A549 (cell line): ENCODE measurements at places on chromosomes 2 and 18.
A peak's percentile ranks its signal among the peaks of the same experiment; 100 is the strongest.

GRCh38 chr2:21070341-21071257 lies 26.7 kb upstream of the APOB start:
- no peak for DNase-seq

DNA sequence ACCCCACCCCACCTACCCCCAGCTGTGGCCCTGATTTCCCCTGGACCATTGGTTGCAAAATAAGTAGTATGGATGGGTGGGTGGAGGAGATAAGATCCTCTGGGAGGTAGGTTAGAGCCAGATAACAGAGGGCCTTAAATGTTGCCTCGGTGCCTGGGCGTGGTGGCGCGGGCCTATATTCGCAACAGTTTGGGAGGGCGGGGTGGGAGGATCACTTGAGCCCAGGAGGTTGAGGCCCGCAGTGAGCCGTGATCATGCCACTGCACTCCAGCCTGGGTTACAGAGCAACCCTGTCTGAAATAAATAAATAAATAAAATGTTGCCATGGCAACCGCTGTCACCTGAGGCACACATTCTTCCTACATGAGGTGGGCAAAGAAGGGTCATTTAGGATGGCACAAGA lies 103.3 kb upstream of the GATA6 start:
- DNase-seq = no peak

DNA sequence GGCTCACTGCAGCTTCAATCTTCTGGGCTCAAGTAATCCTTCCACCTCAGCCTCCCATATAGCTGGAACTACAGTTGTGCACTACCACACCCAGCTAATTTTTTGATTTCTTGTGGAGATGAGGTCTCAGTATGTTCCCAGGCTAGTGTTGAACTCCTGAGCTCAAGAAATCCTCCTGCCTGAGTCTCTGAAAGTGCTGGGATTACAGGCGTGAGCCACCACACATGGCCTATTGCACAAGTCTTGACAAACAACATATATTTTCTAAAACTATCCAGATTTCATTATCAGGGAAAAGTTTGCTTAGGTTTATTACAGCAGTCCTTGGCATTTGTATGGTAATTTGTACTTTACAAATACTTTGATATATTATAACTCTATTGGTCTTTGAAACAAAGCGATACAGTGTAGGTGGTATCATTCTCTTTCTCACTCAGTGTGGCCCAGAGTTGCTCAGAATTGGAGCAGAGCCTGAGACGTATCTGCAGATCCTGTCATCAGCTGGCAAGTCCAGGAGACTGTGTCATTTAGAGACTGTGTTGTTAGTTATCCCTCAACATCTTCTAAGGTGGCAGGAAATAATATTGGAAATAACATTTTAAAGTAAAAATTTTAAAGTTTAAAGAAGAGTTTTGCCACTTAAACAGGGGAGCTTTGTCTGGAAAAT lies 41.4 kb downstream of the PDK1 start:
- DNase-seq = no peak

- DNase-seq = no peak
These were observed 25.3 kb downstream of the RAMP1 start for GRCh38 chr2:237884681-237885080.

DNA sequence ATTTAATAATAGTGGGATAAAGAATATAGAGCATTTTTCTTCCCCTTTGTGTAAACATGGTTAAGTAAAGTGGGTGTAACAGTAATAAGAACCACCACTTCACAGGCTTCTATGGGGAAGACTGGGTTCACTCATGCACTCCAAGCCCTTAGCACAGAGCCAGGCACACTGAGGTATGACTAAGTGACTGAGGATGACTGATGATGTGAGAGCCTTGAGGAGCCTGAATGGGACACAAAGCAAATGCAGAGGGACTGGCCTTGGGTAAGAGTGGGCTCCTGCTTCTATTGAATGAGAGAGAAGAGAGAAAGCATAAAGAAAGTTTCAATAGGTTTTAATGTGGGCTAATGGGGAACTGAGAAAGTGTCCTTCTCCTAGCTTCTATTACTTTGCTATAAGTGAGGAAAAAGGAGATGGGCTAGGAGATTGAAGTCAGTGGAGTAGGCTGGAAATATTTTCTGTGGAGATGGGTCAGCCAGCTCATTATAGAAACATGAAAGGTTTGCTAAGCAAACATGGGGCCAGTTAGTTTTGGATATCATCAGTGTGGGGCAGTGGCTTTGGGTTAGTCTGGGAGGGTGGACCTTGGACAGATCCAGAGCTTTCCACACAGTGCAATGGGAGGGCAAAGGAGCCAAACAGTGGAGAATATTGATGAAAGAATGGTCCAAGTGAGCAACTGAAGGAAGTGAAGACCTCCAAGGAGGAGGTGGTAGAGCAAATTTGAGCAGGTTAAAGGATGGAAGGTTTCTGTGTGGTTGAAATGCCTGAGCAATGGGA lies 20.6 kb downstream of the IL1F10 start:
- DNase-seq = no peak

DNA sequence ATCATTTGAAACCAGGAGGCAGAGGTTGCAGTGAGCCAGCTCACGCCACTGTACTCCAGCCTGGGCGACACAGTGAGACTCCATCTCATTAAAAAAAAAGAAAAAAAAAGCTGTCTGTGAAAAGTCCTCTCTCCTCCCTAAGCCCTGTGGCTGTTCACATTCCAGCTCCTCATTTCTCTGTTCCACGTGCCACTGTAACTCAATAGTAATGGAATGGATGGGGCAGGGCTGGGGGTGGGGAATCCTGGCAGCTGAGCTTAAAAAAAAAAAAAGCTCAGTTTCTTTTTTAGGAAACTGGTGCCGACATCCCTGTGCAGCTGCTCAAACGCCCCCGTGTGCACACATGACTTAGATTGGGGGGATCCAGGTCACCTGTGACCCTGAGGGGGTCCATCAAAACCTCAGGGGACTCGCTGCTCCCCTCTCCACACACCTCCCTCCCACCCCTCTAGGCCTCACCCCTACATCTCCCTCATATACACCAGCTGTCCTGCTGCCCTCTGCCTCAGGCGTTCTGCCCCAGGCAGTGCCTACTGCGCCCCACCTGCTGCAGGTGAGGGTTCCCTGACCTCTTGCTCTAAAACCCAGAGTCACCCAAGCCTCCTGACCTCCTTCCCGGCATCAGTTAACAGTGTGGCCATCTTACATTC lies 255.4 kb downstream of the AGAP1 start:
- no peak for DNase-seq

GRCh38 chr2:154804451-154804850 lies 106.0 kb downstream of the KCNJ3 start:
- no peak for DNase-seq

DNA sequence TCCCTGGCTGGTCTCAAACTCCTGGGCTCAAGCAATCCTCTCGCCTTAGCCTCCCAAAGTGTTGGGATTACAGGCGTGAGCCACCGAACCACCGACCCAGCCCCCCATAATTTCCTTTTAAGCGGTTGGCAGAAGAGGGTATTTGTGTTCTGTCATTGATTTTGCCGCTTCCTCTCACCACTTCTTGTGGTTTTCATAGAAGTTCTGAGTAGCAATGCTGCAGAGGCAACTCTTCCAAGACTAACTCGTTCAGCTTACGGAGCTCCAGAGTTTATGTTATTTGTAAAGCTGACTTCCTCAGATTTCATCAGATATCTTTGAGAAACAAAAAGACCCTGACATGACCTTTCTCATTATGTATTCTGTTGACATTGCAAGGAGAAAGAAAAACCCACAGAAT lies 261.4 kb upstream of the KCNJ3 start:
- DNase-seq = no peak

GRCh38 chr18:6389005-6389404 lies 25.7 kb downstream of the L3MBTL4 start:
- DNase-seq = no peak

DNA sequence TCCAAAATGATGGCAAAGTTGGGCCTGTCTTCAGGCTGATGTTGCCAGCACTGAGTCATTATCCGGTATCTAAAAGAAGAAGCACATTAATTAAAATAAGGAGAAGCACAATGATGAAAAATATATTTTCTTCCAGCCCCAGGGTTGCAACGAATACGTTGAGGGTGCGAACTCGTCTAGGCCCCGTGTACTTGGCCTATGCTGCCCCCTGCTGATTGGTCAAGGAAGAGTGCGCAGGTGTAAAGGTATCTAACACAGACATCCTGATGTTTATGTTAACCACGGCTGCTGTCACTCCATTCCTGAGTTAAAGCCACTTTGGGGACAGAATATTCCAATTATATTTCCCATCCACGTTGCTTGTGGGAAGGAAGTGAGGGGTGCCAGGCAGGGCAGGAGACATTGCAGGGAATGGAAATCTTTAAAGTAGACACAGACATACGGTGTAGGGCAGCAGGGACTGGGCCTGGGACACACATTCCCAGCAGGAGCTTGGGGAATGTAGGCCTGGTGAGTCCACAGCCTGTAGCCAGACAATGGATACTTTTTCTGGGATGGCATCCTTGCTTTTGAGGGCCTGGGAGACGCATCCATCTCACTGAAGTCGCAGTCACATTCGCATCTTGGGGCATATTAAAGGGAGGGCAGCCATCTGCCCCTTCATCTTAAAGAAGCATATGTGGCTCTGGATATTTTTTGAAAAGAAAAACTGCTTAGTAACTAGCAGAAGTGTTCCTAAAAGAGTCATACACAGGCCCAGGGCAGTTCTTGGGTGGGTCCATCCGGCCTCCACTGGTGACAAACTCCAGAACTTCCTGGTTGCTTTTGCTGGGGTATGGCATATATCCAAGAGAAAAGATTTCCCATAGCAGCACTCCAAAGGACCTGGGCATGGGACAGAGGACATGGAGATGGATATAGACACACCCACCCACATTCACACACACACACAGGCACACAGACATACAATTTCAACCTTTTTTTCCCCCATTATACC lies 81.9 kb downstream of the CLIP4 start:
- peak; percentile 81 for DNase-seq

DNA sequence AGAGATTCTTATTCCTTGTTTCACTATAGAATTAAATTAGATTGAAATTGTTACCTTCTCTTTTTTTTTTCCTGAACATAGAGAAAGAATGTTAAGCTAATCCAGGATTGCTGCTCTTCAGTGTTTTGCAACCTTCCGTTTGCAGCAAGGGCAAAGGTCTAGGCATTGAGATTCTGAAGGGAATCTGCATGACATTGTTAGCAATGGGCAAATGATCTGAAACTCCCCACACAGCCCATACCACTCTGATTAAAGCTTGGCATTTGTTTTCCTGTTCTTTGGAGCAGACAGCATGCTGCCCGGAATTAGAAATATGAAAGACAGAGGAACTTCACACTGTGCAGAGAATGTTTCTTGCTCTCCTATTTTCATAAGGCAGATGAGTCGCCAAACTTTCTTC lies 551.8 kb downstream of the SOCS6 start:
- no peak for DNase-seq

- no peak for DNase-seq
These were observed 19.6 kb upstream of the CREB1 start for GRCh38 chr2:207510148-207510547.

GRCh38 chr2:99559075-99559662 lies 69.4 kb upstream of the REV1 start:
- DNase-seq = peak; percentile 71

GRCh38 chr2:27303093-27304025 lies 4.9 kb downstream of the UCN start:
- DNase-seq = peak; percentile 86

DNA sequence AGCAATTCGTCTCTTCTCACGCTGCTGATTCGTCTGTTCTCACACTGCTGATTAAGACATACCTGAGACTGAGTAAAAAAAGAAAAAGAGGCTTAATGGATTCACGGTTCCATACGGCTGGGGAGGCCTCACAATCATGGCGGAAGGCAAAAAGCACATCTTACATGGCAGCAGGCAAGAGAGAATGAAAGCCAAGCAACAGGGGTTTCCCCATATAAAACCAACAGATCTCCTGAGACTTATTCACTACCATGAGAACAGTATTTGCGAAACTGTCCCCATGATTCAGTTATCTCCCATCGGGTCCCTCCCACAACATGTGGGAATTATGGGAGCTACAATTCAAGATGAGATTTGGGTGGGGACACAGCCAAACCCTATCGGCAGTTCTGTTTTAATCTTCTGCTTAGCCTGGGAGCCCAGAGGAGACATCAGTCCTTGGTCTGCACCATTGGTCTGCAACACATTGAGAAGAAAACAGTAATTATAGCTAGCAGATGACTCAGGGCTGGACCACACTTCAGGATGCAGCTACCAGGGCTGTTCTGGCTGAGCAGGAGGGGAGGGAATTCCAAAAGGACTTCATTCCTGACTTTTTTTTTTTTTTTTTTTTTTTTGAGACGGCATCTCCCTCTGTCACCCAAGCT lies 69.4 kb downstream of the CABLES1 start:
- DNase-seq = no peak

DNA sequence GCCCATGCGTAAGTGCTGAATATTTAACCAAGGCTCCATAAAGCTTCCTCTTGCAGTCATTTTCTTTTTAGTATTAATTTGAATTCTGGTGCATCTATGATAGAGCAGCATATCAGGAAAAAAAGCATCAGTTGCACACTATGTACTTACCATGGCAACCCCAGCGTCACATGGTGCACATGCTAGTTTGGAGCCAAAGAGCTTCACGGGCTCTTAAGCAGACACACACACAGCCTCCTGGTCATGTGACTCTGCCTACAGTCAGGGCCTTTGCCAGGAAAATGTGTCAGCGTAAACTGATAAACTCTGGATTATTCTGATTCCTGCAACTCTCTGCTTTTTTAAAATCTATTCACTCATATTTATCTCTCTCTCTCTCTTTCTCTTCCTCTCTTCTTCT lies 30.2 kb downstream of the NYAP2 start:
- DNase-seq = no peak

DNA sequence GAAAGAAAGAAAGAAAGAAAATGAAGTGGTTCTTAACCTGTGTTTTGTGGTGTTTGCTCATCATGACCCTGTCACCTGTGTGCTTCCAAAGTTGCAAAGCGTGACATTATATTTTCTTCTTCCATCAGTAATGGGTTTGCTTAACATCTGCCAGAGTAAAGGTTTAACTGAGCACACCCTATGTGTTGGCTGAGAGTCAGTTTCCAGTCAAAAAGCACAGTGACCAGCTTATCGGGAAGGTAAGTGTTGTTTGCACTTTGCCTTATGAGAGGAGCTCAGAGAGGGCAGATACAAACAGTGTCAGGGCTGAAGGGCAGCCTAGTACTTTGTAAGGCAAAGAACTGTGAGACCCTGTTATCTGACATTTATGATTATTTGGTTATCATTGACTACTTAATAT lies 406.2 kb upstream of the CWC22 start:
- no peak for DNase-seq

- no peak for DNase-seq
These were observed 419.2 kb downstream of the LRP1B start for GRCh38 chr2:141711627-141712026.

DNA sequence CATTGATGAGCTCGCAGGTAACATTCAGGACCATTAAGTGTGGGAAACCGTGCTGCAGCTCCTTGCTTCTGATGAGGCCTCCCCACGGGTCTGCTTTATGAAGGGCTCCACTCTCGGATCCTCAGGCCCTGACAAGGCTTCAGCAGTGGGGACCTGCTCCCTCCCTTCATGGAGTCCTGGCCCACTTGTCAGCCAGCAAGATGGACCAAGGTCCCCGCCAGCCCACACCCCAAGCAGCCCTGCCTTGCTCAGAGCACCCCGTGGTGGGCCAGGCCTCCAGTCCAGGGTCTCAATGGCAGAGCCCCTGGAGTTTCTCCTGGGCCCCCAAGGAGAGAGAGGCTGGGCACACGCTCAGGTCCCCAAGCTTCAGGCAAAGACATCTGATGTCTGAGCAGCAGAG lies 41.5 kb downstream of the CROCC2 start:
- no peak for DNase-seq
